Large intestine (tissue), 12 donors: ENCODE measurements at places on chromosomes 13 and 19.

- no peak for DNase-seq
These were observed 492.4 kb downstream of the DACH1 start for GRCh38 chr13:71374471-71375049.

DNA sequence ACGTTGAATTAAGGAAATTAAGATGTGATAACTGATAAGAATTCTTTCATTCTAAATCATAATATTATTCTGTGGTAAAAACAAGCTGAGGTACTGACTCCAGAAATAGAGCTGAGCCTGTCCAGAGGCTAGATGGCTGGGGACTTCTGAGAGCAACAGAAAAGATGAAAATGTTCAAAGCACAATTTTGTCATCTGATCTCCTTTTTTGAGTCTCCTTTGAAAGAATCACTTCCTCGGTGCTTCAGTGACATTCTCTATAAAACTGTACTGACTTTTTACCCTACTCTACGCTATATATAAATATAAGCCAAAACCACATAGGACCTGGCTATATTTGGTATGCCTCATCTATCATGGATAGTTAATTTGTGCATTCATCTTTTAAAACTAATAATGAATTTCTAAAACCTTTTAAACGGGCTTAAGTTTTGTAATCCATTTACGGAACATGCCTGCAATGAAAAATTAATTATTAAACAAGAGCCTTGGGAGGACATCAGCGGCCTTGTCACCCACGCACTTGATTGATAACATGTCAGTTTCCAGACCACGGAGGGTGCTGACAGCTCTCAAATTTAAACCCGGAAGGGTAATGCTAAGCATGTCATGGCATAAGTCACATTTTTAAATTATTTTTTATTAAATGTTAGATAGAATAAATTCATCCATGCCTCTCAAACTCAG, 235.5 kb downstream of the PCDH9 start:
- no peak for DNase-seq

DNA sequence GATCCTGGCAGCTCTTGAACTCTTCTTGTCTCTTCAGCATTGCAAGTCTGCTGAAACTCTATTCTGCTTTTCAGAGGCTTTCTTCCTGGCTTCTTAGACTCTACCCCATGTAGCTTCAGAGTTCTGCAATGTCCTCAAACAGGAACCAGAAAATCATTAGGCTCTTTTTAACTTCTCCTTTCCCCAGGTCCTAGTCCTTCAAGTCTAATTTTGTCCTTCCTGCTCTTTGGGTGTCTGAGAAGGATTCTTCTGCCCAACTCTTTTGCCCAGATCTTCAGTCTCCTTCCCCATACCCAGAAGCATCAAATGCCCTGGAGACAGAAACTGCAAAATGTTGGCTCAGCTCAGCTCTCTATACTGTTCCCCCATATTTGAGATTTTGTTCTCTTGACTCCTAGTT, 50.0 kb upstream of the CALM3 start:
- no peak for DNase-seq

GRCh38 chr13:33110713-33111413, 94.6 kb downstream of the KL start:
- no peak for DNase-seq

- no peak for DNase-seq
These were observed 6.9 kb downstream of the ACOD1 start for GRCh38 chr13:76955193-76955592.

DNA sequence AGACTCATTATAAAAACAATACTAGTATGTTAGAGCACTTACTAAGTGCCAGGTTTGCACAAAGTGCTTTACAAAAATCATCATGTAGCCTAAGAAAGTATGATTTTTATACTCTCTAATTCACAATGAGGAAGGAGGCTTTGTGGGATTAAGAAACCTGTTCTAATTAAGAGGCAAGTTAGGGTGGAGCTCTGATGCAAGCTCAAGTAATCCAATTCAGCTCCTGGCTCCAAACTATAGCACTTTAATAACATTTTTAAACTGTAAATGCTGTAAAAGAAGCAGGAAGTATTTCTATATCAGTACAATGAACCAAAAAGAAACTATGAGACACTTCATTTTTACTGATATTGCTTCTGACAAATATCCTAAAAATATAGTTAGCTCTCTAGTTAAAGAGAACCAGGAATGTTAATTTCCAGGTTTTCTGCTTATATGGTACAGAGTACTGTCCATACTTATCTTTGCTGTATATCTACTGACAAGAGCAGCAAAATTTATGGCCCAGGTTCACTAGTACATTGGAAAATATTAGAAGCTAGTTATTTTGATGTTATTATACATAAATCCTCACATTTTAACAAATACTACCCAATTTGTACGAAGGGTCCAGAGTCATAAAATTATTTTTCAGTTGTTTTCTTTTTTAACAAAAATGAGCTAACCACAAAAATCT, 482.0 kb downstream of the DIAPH3 start:
- DNase-seq, result no peak

DNA sequence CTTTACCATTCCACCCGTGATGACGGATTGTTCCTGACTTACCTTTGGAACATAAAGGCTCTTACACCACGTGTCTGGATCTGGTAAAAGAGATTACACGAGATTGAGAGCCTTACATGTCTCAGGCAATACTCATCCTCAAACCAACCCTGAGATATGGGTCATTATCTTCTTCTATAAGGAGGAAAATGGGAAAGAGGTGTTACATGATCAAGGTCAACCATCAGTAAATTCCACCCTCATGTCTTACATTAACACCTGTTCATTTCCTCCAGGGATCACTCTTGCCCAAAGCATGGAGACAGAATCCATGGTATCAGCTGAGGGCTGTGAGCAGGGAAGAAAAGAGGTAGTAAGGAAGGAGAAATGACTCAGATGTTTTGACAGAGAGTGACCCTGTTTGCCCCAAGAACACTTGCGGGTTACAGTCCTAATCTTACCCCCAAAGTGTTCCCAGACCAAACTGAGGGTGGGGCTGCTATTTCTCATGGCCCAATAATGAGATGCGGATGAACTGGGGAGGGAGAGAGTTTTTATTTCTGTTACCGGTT, 19.6 kb downstream of the LILRB4 start:
- no peak for DNase-seq

DNA sequence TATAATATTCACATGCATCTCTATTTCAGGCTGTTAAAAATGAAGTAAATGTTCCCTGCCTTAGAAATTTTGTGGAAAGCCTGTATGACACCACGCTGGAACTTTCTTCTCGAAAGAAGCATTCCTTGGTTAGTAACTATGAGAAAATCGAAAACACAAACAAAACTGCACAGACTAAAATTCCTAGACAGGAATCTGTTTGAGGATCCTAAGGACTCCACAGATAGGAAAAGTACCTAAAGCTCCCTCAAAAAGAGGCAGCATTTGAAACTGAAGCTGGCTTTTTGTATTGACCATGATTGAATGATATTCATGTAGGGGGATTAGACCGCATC, 103.4 kb downstream of the FRY start:
- DNase-seq, result no peak

DNA sequence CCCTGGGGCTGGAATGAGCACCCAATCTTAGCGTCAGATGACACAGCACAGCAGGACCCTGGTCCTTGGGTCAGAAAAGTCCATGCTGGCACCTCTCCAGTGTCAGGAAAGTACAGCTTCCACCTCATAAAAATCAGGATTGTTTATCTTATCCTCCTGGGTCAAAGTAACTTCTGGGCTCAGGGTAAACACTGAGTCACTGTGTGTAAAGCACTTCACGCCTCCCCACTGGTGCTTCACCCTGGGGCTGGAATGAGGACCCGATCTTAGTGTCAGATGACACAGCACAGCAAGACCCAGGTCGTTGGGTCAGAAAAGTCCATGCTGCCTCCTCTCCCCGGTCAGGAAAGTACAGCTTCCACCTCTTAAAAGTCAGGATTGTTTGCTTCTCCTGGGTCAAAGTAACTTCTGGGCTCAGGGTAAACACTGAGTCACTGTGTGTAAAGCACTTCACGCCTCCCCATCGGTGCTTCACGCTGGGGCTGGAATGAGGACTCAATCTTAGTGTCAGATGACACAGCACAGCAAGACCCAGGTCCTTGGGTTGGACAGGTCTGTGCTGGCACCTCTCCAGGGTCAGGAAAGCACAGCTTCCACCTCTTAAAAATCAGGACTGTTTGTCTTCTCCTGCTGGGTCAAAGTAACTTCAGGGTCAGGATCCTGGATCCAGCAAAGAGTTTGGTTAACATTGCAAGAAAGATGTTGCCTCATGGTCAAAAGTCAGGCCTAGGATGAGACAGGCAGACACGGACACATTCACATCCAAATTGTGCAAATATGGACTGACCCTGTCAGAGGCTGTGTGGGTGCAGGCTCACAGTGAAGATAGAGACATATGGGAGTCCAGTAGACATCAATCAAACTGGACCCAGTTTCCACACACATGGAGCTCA, 39.2 kb upstream of the CYP2A7 start:
- peak; percentile 94 for DNase-seq

GRCh38 chr13:81377921-81378320, 1037.0 kb upstream of the SPRY2 start:
- no peak for DNase-seq

GRCh38 chr19:42109896-42110295, 22.4 kb downstream of the POU2F2 start:
- DNase-seq, result no peak

DNA sequence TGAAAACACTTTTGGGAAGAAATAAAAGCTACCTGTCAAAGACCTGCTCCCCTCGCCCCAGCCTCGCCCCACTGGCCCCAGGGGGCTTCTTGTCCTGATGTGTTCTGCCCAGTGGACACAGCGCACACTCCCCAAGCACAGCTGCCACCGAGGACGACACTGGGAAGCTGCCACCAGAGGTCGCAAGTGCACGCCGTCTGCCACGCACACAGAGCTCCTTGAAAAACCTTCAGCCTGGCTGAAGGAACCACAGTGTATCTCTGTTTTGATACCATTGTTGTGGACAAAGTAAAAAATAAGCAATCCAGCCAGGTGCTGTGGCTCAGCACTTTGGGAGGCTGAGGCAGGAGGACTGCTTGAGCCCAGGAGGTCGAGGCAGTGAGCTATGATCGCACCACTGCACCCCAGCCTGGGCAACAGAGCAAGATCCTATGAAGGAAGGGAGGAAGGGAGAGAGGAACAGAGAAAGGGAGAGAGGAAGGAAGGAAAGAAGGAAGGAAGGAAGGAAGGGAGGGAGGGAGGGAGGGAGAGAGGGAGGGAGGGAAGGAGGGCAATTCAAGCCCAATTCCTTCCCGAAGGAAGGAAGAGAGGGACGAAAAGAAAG, 57.3 kb downstream of the CEBPG start:
- peak; percentile 54 for DNase-seq

DNA sequence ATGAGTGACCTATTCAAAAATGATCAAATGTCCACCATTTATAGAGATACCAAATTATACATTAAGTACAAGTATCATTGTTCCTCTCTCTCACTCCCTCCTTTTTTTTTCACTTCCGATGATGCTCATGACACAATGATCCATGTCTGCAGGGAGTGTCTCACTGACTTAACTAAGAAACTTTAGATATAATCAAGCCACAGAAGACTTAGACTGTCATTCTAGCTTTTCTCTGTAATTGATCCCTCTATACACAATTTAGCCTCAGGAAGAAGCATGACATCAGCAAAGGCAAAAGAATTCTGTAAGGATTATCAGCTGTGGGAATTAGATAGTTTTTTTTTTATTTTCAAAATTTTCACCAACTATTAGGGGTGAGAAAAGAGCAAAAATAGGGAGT, 734.9 kb upstream of the PCDH9 start:
- DNase-seq, result no peak

GRCh38 chr13:40401911-40402776, 264.3 kb downstream of the FOXO1 start:
- peak; percentile 90 for DNase-seq

DNA sequence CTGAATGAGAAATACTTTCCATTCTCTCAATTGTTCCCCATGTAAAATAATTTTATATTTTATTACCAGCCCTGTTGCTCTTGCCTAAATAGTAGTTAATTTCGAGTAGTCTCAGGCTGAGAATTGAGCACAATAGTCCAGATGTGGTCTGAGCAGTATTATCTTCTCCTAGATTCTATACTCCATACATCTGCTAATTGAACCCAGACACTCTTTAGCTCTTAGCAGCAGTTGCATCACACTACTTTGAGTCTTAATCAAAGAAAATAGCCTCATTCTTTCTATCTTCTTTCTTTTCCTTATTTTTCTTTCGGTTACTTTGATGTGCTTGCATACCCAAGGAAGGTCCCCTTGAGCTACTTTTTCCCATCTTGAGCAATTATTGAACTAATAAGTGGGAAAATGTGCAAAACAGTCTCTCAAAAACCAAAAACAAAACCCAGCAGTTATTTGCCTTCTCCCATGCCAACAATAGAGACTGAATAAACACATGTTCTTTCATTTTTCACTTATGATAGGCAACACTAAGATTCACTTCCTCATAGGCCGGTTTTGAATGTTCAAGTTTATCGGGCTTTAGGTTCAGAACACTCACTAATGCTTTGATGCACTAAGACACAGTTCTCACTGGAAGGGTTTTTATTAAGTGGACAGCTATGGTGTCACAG, 204.5 kb downstream of the POU4F1 start:
- DNase-seq, result no peak

DNA sequence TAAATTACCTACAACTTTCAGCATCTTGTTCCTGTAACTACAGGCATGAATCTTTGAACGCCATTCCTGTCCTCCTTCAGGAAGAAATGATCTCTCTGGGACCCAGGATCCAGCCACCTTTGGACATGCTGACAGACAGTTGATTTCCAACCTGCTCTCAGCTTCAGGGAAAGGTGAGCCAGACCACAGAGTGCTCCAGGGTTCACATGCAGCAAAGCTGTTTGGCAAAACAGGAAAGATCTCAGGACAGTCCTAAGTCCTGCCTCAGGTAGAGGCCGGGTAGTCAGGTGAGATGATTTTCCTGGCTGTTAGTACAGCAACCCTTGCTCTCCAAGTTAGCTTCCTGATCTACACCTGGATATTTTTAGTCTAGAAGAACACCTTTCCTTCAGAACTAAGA, 9.1 kb downstream of the SLC15A1 start:
- peak; percentile 94 for DNase-seq

DNA sequence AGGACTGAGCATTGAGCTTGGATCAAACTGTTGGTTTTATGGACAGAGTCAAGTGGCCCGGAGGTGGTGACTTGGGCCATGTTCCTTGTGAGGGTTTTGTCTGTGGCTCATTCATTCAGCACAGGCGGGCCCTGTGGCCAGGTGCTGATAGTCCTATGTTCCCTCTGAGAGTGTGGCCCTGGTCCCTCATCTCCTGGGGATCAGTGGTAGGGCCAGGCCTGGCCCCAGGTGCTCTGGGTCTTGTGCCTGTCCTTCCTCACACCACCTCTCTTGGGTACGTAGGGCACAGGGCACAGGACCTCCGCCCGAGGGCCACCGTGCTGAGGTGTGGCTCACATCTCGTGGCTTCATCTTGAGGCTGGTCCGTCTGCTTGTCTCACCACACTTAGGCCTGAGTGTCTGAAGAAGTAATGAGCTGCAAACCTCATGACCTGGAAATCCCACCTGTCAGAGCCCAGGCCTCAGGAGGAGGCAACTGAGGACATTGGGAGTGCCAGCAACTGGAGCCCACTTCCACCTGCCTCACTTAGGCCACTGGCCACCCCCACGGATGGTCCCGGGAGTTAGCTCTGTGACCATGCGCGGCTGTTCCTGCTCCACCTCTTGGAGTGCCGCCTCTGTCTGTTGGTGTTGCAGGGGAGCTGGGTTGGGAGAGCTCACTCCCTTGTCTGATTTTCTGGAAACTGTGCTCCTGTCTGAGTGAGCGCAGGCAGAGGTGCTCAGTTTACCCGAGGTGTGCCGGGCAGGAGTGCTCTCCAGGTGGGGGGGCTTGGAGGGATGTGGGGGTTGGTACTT, 53.4 kb downstream of the KDM4B start:
- DNase-seq, result no peak

GRCh38 chr19:1311543-1312091, 25.9 kb downstream of the EFNA2 start:
- DNase-seq, result no peak
